ENCODE measurements at places on chromosomes 7 and 10.

- no peak for DNase-seq
These were observed 10.4 kb downstream of the YKT6 start for GRCh38 chr7:44211126-44211675.

DNA sequence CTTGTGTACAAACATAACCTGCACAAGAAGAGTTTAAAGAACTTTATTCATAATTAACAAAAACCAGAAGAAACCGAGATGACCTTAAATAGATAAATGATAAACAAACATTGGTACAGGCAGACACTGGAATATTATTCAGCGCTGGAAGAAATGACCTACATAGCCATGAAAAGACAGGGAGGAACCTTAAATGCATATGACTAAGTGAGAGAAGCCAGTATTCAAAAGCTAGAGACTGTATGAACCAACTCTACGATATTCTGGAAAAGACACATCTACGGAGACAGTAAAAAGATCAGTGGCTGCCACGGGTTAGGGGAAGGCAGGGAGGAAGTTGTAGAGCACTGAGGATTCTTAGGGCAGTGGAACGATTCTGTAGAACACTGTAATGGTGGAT is 333.8 kb upstream of the AKR1E2 start:
- DNase-seq, result no peak

DNA sequence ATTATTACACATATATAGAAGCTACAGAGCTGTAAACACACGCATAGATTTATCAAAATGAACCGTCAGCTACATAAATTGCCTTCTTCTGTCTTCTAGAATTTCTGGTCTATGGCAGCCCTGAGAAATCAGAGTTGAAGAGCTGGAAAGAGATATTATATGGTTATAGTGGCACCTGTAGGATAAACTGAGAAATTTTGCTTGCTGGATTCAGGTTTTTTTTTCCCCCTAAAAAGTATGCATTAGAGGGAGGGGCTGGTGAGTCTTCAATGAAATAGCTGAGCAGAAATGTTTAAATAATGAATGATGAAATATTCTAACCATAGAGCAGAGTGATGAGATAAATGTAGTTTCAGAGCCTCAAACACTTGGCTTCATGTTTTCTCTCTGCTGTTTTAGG is 78.0 kb upstream of the DYNC1I1 start:
- DNase-seq, result peak; percentile 9

DNA sequence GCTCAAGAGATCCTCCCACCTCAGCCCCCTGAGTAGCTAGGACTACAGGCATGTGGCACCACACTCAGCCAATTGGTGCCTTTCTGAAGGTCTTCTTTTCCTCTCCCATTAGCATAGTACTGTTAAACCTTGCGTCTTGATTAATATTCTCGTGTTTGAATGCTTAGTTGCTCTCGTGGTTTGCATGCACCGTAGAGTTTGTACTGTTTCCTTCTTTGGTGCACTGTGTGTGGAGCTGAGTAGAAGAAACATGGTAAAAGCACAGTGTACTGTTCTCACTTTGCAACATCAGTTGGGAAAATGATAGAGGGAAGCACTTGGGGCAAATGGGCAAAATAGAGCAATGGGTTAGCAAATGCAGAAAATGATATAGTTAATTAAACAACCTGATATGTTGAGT is 27.6 kb upstream of the RPA3 start:
- no peak for DNase-seq

DNA sequence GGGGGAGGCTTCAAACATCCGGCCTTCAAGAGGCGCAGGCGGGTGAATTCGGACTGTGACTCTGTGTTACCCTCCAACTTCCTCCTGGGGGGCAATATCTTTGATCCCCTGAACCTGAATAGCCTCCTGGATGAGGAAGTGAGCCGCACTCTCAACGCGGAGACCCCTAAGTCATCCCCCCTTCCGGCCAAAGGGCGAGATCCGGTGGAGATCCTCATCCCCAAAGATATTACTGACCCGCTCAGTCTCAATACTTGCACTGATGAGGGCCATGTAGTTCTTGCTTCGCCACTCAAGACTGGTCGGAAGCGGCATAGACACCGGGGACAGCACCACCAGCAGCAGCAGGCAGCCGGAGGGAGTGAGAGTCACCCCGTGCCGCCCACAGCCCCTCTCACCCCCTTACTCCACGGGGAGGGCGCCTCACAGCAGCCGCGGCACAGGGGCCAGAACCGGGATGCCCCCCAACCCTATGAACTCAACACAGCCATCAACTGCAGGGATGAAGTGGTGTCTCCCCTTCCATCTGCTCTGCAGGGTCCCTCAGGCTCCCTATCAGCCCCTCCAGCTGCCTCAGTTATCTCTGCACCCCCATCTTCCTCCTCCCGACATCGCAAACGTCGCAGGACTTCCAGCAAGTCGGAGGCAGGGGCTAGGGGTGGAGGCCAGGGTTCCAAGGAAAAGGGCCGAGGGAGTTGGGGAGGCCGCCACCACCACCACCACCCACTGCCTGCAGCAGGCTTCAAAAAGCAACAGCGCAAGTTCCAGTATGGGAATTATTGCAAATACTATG is 1.1 kb downstream of the MEPCE start:
- DNase-seq, result no peak

DNA sequence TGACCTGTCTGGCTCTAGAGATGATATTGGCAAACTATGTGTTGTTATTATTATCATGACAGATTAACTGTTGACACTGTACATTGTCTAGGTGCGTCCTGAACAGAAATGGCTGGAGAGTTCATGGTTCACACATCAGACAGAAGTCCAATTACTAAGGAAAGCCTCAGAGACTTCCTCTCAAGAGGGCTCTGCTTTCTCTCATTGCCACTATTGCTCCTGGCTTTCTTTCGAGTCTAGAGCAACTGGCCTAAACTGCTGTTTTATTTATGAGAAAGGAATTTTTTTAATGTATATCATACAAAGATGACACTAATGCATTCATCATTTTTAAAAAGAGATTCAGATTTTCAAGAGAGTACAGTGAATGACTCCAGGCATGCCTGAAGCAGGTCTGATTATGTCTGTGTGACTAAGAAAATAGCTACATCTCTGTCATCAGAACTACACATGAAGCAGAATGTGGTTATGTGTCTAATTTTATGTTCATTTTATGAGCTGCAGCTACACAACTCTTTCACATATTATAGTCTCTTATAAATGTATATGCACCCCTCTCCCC is 30.4 kb downstream of the NRCAM start:
- DNase-seq, result peak; percentile 30

- no peak for DNase-seq
These were observed 514.8 kb downstream of the DNAJB6 start for GRCh38 chr7:157851501-157852067.

GRCh38 chr7:43689115-43689514 is 40.2 kb downstream of the COA1 start:
- no peak for DNase-seq

DNA sequence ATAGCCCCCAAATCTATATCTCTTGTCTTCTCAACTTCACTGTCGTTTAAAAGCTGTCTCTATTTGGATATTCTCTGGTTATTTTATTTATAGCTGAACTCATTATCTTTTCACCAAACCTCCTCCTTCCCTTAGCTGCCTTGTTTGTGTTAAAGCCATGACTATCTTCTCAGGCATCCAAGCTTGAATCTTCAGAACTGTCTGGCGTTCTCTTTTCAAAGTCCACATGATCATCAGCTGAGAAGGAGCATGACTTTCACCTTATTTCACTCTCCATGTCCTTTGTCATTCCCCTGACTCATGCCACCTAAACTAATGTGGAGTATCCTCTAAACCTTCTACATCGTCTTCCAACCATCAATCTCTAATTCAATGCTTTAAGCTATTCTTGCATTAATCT is 5.7 kb upstream of the GLCCI1 start:
- no peak for DNase-seq

DNA sequence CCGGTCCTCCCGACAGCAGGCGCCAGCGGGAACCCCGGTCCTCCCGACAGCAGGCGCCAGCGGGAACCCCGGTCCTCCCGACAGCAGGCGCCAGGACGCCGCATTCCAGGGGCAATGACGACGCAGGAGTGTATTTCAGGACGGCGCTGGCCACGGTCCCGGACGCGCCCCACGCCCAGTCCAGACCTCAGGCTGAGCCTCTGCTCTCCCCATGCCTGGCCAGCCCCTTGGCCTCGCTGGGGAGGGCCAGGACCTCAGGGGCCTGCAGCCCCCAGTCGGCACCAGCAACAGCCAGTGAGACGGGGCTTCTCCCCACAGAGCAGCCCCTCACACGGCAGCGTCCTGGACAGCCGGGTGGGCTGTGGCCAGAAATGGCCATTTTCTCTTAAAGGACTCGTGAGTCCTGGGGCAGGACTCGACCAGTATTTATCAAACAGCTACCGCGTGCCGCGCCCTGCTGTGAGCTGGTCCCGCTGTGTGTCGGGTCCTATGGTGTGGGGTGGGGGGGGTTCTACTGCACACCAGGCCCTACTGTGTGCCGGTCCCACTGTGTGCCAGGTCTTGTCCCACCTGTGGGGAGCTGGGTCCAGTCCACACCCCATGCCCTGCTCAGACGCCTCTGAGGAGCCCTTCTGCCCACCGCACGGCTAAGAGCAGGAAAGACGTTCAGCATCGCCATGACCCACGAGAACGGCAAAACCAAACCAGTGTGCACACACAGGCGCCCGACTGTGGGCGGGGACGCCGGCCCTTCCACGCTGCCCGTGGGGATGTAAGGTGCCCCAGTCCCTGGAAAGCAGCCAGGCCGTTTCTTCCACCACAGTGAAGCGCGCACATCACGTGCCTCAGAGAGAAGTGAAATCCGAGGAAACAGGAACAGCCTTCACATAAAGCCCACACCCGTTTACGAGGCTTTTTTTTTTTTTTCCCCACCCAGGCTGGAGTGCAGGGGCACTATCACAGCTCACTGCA is 33.3 kb downstream of the GET4 start:
- no peak for DNase-seq

DNA sequence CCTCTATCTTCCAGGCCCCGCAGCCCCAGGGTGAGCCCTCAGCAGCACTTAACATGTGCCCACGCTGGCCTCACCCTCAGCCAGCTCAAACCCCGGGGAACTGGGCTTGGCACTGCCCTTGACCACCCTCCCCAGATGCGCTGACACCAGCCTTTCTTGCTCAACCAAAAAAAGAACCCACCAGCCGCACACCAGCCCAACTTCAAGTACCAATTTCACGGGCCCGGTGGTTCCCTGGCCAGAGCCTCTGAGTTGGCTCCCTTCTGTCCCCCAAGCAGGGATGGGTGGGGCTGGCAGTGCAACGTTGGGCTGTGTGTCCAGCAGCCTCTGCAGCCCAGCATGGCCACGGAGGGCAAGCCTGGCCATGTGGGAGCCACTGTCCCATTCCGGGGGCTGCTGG is 96.3 kb downstream of the COL13A1 start:
- DNase-seq, result no peak

GRCh38 chr7:132243463-132243862 is 332.8 kb downstream of the PLXNA4 start:
- no peak for DNase-seq

- no peak for DNase-seq
These were observed 123.0 kb upstream of the TNS3 start for GRCh38 chr7:47704936-47705335.

GRCh38 chr7:38723327-38723726 is 92.2 kb upstream of the AMPH start:
- no peak for DNase-seq

DNA sequence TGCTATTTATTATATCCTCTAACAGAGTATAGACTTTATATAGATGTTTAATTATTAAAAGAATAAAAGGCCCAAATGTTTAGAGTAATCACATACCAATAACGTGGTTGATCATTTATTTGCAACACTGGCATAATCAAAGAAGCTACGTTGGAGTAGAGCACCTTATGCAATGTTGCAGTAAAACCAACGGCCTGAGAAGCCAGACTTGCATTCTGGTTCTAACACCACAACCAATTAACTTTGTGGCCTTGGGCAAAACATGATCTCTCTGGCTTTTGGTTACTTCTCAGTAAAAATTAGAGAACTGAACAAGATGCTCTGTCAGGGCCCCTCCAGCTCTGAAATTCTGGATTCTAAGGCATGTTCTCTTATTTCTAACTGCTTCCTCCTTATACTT is 476.2 kb downstream of the GRM8 start:
- DNase-seq, result no peak

DNA sequence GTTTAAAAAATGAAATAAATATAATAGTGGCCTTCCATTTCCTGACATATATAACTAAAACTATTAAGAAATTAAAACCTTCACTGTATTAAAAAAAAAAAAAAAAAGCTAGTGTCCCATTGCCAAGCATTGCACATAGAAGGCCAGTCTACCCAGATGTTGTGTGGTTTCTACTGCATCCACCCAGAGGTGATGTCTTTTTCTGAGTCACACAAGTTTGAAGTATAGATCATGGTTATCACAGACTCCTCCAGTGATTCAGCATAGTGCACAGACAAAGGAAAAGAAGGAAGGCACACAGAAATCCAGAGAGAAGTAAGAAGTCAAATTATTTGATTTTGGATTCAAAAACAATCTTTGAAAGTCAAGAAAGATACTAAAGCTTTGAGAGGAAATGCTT is 429.0 kb downstream of the ETV1 start:
- no peak for DNase-seq

GRCh38 chr7:90216080-90216674 is 4.6 kb downstream of the STEAP2 start:
- no peak for DNase-seq

DNA sequence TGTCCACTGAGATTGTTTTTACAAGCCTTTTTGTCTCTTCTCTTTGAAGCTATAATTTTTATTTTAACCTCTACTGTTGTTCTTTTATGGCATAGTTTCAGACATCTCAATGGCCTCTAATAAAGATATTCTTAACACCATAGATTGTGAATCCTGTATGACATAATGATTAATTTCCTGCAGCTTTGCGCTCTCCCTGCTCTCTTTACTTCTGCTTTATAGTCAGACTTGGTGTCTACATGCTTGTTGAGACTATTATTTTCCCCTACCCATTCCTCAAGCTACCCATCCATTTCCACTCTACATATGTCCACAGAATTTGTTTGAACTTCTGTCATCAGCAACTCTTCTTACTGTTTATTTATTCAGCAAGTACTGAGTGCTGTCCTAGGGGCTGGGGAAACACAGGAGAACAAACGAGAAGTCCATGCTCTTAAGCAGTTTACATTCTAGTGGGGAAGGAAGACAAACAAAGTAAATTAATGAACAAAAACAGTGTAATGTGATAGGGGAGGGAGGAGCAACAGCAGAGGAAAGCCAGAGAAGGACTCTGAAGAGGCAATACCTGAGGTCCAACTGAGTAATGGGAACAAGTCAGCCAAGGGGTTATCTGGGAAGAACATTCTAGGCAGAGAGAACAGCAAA is 110.1 kb downstream of the CDK14 start:
- DNase-seq, result no peak

All from NCI-H2227 treated with DMSO at 0.1 percent for 48 hours (cell line).